GM06990 (cell line): ENCODE measurements at places on chromosomes 2 and 18.

- DNase-seq, result no peak
Observed at GRCh38 chr2:200627110-200627770, 41.4 kb downstream of the AOX1 start.

GRCh38 chr2:207176247-207176646 lies 10.5 kb upstream of the KLF7 start:
- no peak for DNase-seq

DNA sequence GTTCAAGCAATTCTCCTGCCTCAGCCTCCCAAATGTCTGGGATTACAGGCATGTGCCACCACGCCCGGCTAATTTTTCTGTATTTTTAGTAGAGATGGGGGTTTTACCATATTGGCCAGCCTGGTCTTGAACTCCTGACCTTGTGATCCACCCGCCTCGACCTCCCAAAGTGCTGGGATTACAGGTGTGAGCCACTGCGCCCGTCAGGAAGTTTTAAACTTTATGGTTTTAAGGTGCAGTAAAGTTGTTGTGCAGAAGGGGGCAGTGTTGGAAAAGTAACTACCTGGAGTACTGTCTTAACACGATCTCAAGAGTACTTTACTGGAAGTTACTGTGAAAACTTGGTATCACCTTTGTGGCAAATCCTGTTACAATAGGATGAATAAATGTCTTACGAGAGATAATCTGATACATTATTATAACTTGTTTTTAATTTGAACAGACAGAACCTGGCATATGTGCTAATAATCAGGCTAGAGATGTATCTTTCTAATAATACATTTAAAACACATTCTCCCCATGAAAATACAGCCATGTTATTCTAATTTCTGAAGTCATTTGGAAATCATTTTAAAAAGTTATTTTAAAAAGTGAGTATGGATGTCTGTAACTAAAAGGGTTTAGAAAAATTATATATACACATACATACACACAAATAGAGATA lies 10.8 kb downstream of the SPDYA start:
- DNase-seq, result peak; percentile 22

GRCh38 chr2:157587576-157587975 lies 41.1 kb downstream of the ACVR1C start:
- no peak for DNase-seq

- no peak for DNase-seq
Observed at GRCh38 chr2:183898641-183899040, 699.7 kb upstream of the ZNF804A start.

DNA sequence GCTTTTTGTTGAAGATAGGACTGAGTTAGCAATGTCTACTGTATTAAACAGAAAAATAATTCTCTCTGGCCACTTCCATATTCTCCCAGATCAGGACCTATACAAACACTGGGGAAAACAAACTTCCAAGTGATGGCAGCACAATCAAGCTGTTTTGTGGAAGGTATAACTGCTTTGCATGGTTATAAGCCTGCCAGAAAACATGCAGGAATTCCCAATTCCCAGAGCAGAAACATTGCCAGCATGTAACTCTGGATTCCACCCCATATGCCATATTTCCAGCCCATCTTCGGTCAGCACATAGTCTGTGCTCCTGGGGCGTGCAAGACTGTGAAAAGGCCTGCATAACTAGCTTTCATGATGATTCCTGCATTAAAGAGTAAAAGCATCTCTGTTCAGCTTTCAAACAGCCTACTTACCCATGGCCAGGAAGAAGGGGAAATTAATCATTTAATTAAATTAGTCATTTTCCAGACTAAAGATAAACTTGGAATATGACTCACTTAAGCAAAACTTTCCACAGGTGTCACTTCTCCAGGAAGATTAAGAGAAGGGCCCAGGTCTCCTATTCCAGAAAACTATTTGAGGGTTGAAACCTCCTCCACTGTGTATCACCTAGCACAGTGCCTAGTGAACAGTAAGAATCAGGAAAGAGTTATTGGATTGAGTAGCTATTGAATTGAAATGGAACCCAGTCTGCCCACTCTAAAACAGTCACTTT lies 280.5 kb downstream of the NRXN1 start:
- no peak for DNase-seq

DNA sequence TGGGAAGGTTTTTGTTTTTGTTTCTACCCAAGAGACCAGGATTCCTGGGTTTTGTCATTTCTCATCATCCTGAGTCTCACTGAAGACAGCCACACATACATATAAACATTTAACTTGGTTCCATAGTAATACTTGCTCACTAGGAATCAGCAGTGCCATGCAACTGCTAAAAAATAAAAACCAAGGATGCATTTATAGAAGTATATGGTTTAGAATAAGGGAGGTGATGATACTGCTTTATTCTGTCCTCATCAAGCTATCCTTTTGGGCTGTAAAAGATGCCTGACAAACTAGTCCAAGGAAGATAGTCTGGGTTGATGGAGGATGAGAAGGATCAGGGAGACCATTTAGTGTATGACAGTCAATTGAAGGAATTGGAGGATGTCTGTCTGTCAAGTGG lies 740 bp downstream of the SPATA3 start:
- DNase-seq, result no peak

- DNase-seq, result no peak
Observed at GRCh38 chr2:173590276-173590861, 235.7 kb downstream of the CDCA7 start.

GRCh38 chr2:133389569-133389968 lies 178.7 kb downstream of the NCKAP5 start:
- no peak for DNase-seq

DNA sequence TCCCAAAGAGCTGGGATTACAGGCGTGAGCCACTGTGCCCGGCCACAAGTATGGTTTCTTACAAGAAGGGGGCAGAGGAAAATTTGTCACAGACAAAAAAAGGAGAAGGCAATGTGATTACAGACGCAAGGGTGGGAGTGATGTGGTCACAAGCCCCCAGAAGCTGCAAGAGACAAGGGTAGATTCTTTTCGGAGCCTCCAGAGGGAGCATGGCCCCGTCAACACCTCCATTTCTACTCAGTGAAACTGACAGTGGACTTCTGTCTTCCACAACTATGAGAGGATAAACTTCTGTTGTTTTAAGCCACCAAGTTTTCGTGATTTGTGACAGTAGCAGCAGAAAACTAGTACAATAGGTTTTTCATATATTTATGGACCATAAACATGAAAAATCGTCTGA lies 2.1 kb upstream of the TCF7L1 start:
- DNase-seq, result no peak

GRCh38 chr18:22987547-22988189 lies 54.5 kb downstream of the RBBP8 start:
- no peak for DNase-seq

DNA sequence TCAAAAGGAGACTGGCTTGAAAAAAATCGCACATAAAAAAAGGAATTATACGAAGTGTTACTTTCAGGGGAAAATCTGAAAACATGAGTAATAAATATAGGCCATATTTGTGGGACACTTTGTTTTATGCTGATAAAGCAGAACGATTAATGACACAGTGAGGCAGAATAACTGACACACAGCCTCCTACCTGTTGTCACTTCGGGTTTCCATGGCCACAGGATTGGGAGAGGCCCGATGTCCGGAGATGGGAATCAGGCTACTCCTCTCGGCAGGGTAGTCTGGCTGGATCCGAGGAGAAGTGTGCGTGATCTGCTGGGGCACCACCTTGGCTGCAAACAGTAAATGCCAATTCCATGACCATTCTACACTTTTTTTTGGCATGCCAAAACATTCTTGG lies 31.7 kb downstream of the SAP130 start:
- no peak for DNase-seq

GRCh38 chr2:71499691-71500090 lies 46.3 kb downstream of the DYSF start:
- DNase-seq, result no peak

DNA sequence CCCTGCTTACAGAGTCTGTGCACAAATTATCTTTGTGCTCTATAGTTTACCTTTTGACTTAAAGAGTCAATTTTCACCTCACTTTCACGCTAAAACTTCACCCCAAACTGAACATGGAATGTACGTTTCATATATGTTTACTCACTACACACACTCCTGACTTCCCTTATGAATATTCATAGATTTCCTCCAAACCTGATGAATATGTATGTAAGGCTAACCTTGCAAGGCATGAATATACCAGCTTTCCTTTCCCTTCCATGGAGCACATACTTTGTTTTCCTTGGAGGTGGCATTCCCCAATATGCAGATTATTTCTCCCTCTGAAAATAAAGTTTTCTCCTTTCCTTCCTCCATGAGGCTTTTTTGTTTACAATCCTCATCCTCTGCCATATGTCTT lies 48.4 kb upstream of the GPR39 start:
- no peak for DNase-seq

GRCh38 chr2:38613126-38613848 lies 10.6 kb upstream of the HNRNPLL start:
- no peak for DNase-seq

GRCh38 chr2:237870754-237871651 lies 11.6 kb downstream of the RAMP1 start:
- no peak for DNase-seq

DNA sequence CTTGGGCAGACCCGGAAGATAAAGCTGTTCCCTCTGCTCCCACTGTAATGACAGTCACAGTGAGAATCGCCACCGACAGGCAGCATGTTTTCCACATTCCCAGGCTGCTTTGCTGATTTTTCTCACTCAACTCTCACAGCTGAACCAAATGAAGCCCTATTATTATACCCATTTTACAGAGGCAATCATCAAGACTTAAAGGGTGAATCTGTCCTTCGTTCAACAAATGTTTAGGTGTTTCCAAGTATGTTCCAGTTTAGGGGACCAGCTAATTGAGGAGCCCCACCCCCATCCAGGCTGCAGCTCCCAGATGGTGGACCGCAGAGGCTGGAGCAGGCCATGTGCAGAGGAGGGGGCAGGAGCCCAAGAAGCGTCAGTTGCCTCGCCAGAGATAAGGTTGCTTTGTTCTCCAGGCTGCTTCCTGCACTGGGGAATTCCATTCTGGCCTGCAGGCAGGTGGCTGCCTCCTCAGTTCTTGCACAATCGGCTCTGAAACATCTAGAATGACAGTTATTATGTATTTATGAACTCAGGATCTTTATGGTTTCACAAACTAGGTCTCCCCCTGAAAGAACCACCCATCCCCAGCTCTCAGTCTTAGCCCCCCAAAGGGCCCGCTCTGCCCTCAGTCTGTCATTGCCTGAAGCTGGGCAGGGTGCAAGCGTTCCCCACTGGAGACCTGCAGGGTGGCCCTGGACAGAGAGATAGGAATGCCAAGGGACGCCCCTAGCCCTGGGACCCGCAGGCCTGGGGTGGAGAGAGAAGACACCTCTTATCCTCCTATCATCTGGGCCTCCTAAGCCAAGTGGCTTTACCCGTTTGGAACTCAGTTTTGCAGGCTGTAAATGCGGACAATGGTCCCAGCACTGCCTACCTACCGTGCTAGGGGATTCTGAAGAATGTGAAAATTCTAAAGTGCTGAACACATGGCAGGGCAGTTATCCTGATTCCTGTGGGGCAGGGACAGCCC lies 49.1 kb upstream of the MYCN start:
- no peak for DNase-seq

GRCh38 chr2:222915092-222915957 lies 54.5 kb downstream of the ACSL3 start:
- no peak for DNase-seq

DNA sequence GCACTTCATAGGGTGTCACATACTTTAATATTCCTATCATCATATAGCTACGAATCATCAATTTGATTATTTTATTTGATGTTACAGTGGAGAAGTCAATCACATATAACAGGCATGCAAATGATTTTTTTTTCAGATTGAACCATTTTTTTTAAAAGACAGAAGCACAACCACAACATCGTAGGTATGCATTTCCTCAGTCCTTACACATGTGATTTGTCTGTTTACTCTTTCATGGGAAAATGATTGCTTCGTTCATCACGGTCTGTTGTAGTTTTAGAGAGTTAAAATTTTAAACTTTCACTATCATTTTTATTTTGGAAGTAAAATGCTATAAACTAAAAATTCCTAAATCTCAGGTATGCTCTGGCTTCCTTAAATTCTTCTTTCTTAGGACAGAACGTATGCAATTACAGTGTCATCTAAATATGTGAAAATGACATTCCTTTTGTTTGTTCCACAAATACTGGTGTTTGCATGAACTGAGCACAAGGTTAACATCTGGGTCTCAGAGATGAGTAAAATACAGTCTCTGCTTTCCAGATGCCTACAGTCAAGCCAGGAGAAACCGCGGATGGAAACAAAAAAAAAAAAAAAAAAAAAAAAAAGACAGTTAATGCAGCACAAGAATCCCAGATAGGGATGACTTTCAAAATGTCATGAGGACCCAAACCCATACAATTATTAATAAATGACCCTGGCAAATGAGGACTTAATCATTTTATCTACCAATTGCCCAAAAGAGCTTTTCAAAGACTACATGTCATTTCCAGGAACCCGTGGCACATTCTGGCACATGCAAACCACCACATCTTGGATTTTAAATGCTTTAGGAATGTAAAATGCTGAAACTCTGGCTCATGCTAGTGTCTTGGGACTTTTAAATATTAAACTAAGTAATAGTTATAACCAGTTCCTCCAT lies 201.2 kb downstream of the LRP1B start:
- DNase-seq, result no peak

- DNase-seq, result no peak
Observed at GRCh38 chr2:103151046-103151445, 389.2 kb downstream of the TMEM182 start.

DNA sequence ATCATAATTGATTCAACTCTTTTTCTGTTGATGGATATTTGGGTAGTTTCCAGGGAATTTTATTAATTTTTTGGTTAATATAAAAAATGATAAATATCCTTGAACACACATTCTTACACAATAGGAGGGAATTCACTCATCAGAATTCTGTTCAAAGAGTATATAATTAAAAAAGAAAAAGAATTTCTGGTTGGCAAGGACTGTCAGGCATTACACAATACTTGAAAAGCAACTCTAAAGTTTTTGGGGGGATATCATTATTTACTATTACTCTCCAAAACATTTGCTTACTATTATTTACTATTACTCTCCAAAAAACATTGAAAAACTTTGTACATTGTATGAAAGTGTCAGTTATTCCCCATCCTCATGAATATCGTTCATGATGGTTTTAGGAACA lies 38.0 kb downstream of the G6PC2 start:
- no peak for DNase-seq

- no peak for DNase-seq
Observed at GRCh38 chr2:72129681-72130340, 17.9 kb downstream of the CYP26B1 start.

DNA sequence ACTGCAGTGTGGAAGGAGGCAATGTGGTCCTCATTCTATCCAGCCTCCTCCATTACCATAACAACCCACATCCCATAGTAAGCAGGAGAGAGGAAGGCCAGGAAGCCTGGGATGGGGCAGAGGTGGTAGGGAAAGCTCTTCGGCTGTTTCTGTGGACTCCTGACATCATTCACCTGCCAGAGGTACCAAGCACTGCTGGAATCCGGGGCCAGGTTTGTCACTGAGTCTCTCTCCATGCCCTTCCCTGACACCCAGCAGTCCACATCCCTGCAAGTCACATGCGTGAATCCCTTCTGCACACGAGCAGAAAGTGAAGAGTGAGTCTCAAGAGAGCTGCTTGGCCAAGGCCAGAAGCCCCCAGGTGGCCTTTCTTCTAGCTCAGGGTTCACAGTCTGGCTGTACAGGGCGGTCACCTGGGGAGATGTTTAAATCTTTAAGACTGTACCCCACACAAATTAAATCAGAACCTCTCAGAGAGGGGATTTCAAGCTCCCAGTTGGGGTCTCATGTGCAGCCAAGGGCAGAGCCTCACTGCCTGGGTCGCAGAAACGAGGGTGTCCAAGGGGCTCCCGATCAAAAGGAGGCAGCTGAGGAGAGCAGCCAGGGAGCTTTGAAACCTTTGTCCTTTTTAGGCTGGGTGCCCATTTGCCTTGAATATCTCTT lies 94.2 kb downstream of the ARMC9 start:
- no peak for DNase-seq
